ENCODE measurements at places on chromosomes 2 and 18. TPM values are rescaled to one million over a fixed set of nuclear protein-coding genes. Genes with fewer than 3 reads are reported as not detected.

CFC1 gene
- total RNA-seq: 11.4 TPM

DNA sequence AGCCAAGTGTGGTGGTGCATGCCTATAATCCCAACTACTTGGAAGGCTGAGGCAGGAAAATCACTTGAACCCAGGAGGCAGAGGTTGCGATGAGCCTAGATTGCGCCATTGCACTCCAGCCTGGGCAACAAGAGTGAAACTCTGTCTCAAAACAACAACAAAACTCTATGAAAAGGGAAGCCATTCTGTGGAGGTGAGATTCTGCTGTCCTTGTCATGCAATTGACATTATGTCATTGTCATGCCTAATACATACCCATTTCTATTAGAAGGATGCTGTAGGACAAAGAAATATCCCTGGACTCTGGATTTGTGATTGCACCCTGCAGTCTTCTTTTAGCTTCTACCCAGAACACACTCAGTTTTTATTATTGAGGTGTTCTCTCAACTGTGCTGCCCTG, 8.6 kb downstream of the RASGRP3 start:
- no peak for DNase-seq

GRCh38 chr2:192579965-192580700, 385.4 kb upstream of the TMEFF2 start:
- no peak for DNase-seq

WNT6 gene
- 0.14 TPM for total RNA-seq

GRCh38 chr2:6352247-6352646, 513.5 kb downstream of the CMPK2 start:
- DNase-seq: no peak

DNA sequence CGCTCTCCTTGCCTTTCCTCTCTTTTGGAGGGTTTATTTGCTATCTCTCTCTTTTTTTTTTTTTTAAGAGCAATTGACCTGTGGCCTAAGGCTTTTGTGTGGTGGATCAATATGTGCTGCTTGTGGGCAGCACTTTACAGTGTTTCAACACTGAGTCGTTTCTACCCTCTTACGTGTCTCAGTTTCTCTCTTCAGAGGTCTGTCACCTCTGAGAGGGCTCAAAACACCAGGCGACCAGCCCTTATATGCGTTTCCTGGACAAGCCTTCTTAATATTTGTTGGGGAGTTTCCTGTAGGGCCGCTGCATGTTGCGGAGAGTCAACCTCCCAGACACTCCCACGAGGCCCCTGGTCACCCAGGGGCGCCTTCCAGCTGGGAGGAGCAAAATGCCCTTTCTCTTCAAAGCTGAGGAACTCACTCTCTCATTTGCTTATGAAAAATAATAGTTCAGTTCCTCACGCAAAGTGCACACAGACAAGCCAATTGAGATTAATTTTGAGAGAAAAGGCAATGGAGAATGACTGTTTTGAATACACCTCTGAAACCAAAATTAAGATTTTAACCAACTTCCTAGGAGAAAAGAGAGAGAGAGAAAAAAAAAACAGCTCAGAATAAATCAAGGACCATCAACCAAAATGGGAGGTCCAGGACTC, 96.3 kb upstream of the B3GNT2 start:
- DNase-seq: no peak

DNA sequence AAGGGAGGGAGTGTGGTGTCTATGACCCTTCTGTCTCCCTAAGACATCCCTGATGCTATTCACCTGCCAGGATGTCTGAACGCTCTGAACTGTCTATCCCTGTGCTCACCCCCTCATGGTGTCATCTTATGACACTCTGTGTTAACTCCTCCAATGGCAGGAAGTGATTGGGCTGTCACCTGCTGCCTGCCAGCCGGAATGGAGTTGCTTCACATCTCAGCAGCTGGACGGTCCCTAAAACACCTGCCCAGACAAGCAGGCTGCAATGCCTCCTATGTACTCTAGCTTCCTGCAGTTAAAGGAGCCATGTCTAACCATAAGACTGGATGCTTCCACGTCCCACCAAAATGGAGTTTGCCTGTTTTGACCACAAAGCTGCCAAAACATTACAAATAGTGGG, 99.9 kb downstream of the CPO start:
- DNase-seq: no peak

ODC1 gene
- total RNA-seq: 127 TPM

REEP1 gene
- 0.38 TPM for total RNA-seq

- no peak for DNase-seq
Observed at GRCh38 chr2:198080879-198081765, 276.7 kb downstream of the PLCL1 start.

GALNT3 gene
- 2.6 TPM for total RNA-seq

DNA sequence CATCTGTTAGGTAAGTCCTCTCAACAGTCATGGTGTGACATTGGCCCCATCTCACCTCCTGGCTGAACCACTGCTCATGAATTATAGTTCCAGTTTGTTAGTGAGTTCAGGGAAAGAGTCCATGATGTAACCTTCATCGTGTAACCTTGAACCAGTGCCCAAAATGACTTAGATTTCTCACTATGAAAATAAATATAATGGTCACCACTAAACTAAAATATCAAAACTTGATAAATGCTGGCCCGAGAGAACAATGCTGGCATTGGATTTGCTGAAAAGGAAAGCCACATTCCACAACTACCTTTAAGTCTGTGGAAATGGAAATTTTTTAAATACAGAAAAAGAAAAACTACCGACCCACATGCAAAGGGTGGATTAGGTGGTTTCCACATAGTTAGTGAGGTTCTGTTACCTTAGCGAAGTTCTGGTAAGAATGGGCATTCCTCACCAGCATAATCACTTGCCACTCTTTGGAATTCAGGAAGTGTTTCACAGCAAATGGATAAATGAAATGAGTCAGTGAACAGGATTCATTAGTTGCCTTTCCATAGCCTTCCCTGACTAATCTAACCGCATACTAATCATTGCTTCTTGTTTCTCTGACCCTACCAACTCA, 133.9 kb upstream of the CTAGE1 start:
- DNase-seq: no peak

Measured in thymus (tissue), 14 donors.